ENCODE measurements at places on chromosomes 4 and X.

DNA sequence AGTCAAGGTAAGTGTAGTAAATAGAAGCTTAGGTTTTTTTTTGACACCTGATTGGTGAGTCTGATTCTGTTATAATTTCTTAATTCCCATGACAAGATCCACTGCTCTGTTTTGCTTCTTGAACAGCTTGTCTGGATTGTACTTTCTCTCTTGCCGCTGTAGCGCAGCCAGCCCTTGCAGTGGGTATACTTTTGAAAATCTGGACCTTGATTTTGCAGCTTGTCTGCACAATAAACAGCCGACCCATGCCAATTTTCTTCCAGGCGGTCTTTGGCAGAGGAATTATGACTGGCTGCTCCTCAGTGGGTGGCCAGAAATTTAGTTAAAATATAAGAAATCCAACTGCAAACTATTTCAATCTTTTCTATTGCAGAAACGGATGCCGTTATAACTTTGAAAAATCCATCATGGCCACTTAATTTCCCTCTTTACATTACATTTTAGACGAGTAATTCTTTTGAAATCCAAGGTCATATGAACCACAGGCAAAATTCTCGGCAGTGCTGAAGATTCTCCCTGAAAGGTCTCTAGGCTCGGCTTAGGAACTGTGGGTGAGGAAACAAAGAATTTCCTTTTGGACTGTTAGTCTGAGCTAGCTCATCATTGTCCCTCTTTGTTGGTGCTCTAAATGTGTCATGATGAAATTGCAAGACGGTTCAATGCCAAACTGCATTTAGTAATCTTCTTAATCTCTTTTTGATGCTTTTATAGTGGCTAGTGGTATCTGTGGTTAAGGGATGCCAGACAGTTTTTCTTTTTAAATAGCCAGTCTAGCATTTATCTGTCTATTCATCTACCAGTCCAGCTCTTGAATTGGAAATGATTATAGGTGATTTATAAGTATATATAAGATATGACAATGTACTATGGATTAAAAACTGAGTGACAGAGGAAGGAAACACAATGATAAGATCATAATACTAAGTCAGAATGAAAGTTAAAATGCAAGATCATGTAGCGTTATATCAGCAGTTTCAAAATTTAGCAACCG is 31.5 kb upstream of the PTTG2 start:
- DNase-seq, result no peak

- no peak for DNase-seq
Observed at GRCh38 chr4:151887031-151887815, 126.4 kb upstream of the GATB start.

DNA sequence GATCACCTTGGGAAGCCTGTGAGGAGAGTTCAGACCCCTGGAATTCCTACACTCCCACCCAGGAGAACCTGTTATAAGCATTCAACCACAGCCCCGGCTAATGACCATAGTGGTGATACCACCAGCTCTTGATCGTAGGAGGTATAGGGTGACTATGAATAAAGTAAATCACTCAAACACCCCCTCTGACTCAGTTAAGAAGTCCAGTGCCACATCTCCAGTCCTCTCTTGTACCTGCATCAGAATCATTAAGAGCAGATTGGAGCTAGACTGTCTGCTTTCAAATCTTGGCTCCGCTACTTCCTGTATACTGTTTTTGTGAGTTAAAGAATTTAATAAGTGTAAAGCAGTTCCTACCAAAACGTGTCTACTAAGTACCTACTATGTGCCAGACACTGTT is 565.1 kb upstream of the DIPK2B start:
- DNase-seq, result no peak

- DNase-seq, result no peak
Observed at GRCh38 chr4:139619644-139620043, 46.0 kb upstream of the MGST2 start.

GRCh38 chr4:151709587-151709986 is 51.2 kb downstream of the GATB start:
- no peak for DNase-seq
